Germinal center (tissue), 1 donor: ENCODE measurements at places on chromosomes 2 and 18.
A peak's percentile ranks its signal among the peaks of the same experiment; 100 is the strongest.

- no peak for DNase-seq
Measured at GRCh38 chr2:69917852-69918251, 2.9 kb downstream of the MXD1 start.

DNA sequence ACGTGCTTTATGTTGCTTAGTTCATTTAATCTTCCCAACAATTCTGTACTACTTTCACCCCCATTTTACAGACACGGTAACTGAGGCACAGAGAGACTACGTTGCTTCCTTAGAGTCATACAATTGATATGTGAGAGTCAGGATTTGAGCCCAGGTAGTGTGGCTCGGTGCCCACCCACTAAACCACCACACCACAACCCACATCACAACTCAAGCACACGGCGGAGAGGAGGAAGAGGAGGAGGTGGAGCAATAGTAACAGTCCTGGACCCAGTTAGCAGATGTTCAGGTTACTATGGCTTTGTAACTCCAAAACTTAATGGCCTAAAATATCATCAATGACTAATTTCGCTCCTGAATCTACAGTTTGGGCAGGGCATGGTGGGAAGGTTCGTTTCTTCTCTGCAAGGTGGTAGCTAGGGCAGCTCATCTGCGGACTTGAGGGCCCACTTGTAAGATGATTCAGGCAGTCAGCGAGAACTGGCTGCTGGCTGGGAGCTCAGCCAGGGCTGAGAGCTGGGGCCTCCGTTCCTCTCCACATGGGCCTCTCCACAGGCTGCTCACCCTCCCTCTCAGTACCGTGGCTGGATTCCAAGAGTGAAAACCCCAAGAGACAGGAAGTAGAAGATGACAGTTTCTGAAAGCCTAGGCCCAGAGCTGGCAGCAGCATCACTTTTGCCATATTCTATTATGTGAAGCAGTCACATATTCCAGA is 167.1 kb downstream of the ZFP36L2 start:
- no peak for DNase-seq

DNA sequence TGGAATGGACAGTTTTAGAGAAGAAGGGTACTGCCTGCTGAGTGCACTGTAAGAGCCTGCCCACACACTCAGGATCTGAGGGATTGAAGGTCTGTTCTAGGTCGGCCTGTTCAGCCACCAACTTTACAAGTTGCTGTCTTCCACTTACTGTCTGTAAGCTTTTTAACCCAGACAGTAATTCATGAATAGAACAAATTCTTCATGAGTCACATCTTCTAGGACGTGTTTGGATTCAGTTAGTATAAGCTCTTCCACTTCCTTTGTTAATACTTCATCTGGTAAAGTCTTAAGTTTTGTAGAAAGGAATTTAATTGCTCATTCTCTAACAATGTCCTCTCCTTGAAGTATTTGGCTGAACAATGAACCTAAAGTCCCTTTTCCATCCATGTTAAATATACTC is 74.6 kb downstream of the PDE11A start:
- DNase-seq = no peak

- no peak for DNase-seq
Measured at GRCh38 chr2:8138923-8139667, 542.8 kb upstream of the ID2 start.

GRCh38 chr2:73084971-73085370 is 13.5 kb upstream of the SFXN5 start:
- DNase-seq = no peak

DNA sequence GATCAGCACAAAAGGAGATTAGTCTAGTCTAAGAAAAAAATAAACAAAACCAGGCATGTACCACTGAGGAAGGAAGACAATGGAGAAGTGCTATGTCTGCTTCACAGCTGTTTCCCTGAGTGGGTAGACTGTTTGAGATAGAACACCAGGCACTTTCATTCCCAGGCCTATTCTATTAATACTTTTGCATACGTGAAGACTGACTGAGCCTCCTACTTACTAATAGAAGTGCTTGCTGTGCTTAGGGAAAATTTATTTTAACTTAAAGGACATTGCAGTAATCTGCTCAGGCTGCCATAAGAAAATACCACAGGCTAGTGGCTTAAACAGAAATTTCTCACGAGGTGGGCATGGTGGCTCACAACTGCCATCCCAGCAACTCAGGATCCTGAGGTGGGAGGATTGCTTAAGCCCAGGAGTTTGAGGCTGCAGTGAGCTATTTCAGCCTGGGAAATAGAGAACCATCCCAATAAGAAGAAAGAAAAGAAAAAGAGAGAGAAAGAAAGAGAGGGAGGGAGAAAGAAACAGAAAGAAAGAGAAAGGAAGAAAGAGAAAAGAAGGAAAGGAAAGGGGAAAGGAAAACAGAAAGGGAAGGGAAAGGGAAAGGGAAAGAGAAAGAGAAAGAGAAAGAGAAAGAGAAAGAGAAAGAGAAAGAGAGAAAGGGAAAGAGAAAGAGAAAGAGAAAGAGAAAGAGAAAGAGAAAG is 33.0 kb downstream of the CMPK2 start:
- DNase-seq = no peak

GRCh38 chr2:186544255-186544675 is 45.6 kb upstream of the ITGAV start:
- DNase-seq = no peak

DNA sequence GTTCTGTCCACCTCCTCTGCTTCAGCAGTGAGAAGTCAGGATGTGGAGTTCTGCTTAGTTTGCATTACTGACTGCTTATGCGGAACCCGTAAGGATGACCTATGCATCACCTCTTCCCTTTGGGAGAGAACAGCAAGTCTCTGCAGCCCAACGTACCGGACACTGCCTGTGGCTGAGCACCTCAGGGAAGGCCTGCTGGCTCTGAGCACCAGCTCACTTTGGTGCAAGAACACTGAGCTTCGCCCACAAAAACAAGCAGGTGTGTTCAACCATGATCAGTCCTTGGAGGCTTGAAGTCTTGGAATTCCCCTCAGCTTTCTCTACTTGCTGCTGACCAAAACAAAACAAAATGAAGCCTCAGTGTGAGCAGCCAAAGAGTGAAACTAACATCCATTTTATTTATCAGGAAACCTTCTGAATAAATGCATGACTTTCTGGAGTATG is 52.7 kb upstream of the NCK2 start:
- no peak for DNase-seq

DNA sequence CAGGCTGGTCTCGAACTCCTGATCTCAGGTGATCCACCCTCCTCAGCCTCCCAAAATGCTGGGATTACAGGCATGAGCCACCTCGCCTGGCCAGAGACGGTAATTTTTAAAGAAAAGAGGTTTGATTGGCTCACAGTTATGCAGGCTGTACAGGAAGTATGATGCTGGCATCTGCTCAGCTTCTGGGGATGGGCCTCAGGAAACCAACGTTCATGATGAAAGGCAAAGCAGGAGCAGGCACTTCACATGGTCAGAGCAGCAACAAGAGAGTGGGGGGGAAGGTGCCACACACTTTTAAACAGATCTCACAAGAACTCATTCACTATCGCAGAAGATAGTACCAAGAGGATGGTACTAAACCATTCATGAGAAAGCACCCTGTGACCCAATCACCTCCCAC is 38.0 kb upstream of the GPD2 start:
- DNase-seq = no peak

DNA sequence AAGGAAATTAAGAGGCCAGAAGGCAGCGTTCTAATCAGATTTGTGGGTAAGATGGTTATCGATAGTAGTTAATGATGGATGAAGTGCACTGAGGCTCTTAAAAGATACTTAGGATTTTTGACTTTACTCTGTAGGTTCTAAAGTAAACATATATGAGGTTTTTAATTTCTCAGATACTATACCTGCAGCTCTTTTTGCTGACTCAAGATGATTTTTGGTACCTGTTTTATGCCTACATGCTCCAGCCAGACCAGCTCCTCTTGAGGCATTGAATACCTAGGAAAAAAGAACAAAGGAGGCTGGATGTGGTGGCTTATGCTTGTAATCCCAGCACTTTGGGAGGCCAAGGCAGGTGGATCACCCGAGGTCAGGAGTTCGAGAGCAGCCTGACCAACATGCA is 241.7 kb upstream of the FOSL2 start:
- no peak for DNase-seq

- no peak for DNase-seq
Measured at GRCh38 chr18:22641958-22642357, 224.2 kb upstream of the CTAGE1 start.

DNA sequence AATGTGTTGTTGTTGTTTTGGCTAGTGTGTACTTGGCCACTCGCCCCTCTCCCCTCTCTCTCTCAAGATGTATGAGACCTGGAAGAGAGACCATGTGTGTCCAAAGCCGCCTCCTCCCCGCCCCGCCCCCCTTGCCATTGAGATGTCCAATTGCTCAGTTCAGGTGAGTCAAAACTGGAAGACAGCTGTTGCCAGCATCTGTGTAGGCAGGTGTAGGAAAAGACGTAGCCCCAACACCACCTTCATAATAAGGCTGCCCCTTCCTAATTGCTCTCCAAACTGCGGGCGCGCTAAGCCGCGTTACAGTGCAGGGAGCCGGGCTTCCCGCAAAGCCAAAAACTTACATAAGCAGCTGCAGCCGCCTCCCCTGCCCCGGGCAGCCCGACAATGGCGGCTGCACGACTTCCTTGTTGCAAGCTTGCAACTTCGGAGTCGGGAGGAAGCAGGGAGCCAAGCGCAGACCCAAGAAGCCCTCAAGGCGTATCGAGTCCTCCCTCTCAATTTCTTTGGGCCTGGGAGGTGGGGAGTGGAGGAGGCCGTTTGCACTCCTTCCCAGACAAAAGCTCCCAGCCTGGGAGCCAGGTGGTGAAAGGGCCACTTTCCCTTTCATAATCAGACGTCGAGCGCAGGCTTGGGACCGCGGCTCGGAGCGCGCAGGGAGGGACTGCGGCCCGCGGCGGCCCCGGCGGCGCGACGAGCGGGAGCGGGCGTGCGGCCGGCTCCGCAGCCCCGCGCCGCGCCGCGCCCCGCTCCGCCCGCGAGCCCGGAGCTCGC is 882 bp downstream of the ZBTB14 start:
- no peak for DNase-seq

DNA sequence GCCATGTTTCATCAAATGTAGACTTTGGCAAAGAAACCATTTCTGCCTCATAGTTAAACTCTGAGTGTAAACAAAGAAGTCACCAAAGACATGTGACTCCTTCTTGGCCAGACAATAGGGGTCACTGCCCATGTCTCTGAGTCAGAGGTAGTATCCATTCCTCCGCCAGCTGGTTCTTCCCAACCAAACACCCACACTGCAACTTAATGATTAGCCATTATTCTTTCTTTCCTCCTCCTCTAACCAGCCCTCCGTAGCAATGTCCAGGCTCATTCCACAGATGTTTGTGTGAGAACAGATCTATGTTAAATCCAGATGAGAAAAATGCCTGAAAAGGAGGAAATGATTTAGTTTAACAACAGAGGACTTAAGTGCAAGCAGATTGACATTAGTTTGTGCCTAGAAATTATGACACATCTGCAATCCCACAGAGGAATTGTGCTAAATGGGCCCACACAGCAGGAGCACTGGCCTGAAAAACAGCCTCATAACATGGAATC is 127.9 kb upstream of the SH3BP4 start:
- DNase-seq = no peak

DNA sequence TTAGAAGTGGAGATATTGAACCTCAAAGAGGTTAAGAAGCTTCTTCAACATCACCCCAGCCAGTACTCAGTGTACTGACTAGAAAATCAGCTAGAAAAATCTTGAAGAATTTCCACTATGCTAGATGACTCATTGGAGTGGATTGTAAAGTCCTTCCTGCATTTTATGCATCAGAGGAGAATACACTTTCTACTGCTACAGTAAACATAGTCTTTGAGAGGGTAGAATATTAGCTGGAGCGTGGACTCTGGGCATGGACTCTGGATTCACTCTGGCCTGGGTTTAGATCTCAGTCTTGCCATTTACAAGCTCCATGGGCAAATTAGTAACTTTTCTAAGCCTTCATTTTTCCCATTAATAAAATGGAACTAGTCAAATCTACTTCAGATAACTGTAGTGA is 215.9 kb downstream of the IRS1 start:
- DNase-seq = no peak

- DNase-seq = peak; percentile 26
Measured at GRCh38 chr2:30026091-30027055, 105.0 kb upstream of the ALK start.

- no peak for DNase-seq
Measured at GRCh38 chr18:61898640-61899101, 5.9 kb upstream of the RNF152 start.

DNA sequence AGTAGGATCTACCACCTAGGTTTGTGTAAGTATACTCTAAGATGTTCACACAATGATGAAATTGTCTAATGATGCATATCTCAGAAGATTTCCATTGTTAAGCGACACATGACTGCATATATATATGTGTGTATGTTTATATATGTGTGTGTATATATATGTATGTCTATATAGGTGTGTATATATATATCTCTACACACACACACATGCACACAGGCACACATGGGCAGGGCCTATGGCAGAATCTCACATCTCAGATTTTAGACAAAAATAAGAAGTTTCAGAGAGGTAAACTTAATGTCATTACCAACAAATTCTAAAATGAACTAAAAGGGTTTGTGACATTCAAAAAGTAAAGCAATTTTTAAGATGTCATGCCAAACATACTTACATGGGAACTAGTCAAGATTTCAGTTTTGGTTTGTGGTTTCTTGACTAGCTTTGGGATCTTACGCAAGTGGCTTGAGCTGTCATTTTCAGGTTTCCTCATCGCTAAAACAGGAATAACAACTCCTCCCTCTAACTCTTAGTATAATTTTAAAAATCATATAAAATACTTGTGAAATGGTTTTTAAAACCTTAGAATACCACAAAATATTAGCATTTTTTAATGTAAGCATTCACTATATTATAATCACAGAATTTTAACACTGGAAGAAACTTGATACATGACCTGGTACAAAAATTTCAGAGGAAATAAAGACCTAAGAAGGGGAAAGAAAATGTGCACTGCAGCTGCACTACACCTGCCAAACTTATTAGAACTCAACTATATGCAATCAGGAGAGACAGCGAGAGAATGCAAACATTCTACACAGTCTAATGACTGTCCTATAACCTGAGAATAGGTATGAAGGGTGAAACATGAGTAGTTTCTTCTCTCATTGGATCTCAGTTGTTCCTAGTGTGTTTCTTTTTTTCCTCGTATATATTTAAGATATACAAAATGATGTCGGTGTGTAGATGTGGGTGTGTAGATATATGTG is 75.7 kb downstream of the TTC21B start:
- DNase-seq = no peak

DNA sequence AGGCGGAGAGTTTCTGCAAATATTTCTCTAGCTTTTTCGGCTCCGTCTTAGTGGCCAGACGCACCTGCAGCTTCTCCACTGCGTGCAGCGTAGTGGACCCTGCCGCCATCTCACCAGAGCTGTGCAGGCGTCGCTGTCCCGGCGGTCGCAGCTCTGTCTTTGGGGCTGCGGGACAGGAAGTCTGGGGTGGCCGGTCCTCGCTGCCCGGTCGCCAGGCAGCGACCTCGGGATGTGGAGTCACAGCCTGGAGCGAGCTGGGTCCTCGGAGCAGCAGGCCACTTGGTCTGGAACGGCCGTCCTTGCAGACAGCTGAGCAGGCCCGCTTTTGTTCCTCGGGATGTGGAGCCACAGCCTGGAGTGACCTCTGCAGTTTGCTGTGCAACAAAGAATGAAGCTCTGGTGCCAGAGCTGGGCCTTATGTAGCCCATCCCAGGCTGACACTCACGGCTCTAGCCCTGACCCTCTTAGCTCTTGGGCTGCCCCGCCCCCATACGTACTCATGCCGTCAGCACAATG is at the start of gene ELOA2:
TSS of gene ELOA2 (minus strand) at position 466 of the 516 bp plus-strand sequence. CDS start at position 109, 357 bp downstream.
- DNase-seq = no peak
